ENCODE measurements at places on chromosomes 7 and 10.

- DNase-seq: no peak
Measured at GRCh38 chr7:24866004-24866615, 108.8 kb upstream of the GSDME start.

GRCh38 chr7:132073920-132074589 is 502.2 kb downstream of the PLXNA4 start:
- no peak for DNase-seq

- no peak for DNase-seq
Measured at GRCh38 chr7:22326181-22326580, 30.8 kb downstream of the RAPGEF5 start.

- no peak for DNase-seq
Measured at GRCh38 chr10:80172896-80173295, 32.4 kb downstream of the ANXA11 start.

GRCh38 chr10:98170249-98171117 is 36.0 kb downstream of the R3HCC1L start:
- peak; percentile 2 for DNase-seq

DNA sequence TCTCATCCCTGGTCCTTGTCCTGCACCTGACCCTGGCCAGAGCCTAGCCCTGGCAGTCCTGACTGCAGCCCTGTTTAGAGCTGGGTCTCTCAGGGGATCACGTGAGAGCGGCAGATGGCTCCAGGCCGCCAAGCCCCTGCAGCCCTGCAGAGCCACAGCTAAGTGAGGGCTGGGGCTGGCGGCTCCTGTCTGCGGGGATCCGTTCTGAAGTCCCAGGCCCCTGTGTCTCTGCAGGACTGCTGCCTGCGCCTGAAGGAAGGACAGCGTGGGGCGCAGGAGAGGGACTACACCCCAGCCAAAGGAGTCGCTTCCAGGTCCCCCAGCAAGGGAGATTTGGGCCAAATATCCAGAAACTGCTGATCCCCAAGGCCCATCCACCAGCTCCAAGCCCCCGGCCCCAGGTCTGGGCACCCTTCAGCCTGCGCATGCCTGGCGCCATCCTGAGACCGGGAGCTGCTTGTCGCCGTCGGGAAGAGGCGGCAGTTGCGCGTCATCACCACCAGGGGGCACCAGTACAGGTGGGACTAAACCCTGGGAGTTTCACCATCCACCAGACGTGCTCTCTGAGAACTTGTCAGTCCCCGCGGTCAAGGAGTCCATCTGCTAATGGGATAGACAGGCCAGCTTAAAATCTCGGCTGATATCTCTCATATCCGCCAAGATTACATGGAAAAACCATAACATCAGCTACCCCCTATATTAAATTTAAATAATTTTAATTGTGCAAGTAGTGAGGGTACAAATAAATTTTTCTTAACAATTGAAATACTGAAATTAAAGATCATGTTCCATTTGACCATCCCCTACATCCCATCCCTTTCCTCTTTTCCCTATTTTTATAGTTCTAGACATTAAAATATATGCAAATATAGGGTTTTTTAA is 25.1 kb upstream of the GHRHR start:
- DNase-seq: peak; percentile 30

DNA sequence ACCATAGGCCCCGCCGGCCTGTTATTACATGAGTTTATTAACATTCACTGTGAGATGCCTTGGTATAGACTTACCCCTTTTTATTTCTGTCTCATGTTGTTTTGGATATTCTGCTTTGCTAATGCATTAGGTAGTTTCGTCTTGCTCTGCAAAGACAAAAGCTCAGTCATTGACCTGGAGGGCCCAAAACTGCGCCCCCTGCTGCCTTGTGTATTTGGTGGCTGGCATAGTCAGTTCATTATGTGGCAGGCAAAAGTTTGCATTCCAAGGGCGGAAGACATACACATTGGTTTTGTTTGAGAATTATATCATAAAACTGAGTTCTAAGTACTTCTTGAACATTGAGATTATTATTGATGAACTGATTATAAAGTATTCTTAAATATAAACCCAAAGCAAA is 372.5 kb downstream of the SDK1 start:
- no peak for DNase-seq

- no peak for DNase-seq
Measured at GRCh38 chr10:125163803-125164202, 3.4 kb upstream of the CTBP2 start.

DNA sequence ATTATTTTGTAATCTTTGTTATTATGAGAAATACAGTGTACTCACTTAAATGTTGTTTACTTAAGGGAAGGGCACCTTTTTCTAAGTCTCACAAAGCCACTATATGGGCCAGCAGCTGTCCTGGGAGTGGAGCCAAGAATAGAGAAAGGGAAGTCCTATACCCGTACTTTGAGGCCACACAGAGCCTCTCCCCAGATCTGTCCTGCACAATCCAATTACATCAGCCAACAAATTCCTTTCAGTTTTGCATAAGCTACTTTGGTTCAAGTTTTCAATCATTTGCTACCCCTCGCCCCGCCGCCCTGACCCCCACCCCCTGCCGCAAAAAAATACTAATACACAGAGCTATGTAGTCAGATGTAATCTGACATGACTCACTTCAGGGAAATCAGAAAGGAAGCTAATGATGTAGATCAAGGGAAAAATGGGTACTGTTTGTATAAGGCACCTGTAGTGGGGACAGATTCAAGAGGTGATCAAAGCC is 297.4 kb upstream of the NEBL start:
- no peak for DNase-seq

DNA sequence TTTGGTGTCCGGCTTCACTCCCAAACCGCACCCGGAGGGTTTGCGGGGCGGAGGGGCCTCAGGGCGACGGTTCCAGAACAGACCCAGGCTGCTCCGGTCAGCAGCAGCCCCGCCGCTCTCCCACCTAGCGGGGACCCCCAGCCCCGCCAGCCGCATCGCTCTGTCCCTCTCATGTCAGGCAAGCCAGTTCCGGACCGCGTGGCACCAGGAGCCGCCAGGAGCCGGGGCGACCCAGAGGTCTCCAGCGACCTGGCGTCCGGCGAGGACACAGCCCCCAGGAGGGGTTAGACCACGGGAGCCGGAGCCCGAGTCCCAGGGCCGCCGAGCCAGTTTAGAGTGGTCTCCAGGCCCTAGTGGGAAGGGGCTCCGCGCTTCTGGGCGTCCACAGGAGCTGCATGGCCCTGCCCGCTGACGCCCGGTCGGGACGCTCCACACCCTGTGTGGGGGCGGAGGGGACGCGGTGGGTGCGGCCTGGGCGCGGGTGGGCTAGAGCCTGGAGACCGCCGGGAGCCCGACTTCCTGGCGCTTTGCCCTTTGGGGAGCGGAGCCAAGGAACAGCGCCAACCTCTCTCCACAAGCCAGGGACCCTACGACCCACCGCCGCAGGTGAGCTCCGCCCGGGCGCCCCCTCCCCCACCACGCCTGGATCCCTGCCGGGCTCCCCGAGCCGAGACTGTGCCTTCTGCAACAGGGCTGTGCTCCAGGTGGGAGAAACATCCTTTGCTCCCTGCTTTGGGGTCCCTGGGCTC is 43.4 kb downstream of the ZNF117 start:
- DNase-seq: no peak

DNA sequence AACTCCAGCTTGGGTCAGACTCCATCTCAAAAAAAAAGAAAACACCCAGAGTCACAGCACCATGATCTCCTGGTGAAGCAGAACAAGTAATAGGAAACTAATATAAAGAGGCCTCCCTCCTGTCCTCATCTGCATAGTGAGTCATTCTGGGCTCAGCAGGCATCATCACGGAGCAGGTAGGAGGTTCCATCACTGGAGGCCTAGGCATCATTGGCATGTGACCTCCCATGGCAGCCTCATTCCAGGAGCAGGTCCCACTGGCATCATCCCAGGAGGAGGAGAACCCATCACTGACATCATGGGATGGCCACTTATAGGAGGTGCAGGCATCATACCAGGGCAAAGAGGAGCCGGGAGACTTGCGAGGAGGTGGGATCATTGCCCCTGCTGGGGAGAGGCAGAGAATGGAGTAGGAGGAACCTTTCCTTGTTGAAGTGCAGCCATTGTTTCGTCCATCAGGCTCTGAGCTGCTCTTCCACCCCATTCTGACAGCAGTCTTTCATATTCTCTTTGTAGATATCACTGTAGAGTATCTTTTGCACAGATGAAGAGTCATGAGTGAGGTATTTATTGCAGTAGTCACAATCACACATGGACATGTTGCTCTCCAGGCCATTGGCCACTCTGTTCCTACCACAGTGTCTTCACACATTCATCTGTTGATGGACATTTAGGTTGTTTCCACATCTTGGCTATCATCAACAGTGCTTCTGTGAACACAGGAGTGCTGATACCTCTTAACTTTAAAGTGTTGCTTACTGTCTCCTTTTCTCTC is 73.8 kb downstream of the OSBPL3 start:
- DNase-seq: no peak

- DNase-seq: no peak
Measured at GRCh38 chr7:3807824-3808223, 506.8 kb downstream of the SDK1 start.

- DNase-seq: peak; percentile 19
Measured at GRCh38 chr7:28062197-28062991, 118.2 kb downstream of the JAZF1 start.

- DNase-seq: no peak
Measured at GRCh38 chr7:42385912-42386311, 148.9 kb upstream of the GLI3 start.

GRCh38 chr7:74269757-74270277 is 15.6 kb upstream of the RFC2 start:
- no peak for DNase-seq

DNA sequence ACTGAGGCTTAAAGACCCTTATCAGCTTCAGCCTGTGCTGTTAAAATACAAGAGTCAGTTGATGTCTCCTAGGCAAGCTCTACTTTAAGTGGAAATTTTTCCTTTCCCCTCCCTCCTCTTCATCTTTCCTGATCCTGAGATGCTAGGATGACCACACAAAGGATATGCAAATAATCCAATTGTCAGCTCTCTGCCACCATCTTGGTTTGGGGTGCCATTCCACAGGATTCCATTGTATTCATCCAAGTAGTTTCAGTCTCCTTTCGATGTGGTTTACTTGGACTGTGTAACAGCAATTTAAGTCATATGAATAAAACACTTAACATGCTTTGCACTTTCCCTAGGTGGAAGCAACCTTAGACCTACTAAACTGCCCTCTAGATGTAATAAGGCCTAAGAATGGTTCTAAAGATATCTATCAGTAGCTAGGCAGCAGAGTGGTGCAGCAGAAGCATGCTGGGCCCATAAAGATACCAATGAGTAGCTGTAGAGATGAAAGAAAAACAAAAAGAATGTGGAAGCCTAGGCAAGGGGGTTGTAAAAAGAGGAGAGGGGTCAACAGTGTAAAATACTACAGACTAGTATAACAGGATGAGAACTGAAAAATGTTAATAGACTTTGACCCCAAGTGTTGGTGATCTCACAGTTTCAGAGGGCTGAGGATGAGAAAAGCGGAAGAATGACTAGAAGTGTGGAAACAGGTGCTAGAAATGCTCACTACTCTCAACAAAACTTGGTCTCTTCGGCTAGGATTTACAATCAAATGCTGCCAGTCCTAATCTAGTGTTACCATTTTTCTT is 2.4 kb upstream of the CFAP69 start:
- no peak for DNase-seq

- no peak for DNase-seq
Measured at GRCh38 chr7:4190010-4190981, 491.8 kb upstream of the FOXK1 start.

Measured in stimulated activated CD8-positive, alpha-beta memory T cell treated with anti-CD3 and anti-CD28 coated beads, Interleukin-4, amount 100 ng/mL, for 1 hour (primary cell).